ENCODE measurements at places on chromosomes 7 and 10.

GRCh38 chr10:108877095-108877561 is 1046.2 kb downstream of the XPNPEP1 start:
- DNase-seq: no peak

- DNase-seq: no peak
Observed at GRCh38 chr7:116542618-116543017, 17.8 kb downstream of the CAV1 start.

DNA sequence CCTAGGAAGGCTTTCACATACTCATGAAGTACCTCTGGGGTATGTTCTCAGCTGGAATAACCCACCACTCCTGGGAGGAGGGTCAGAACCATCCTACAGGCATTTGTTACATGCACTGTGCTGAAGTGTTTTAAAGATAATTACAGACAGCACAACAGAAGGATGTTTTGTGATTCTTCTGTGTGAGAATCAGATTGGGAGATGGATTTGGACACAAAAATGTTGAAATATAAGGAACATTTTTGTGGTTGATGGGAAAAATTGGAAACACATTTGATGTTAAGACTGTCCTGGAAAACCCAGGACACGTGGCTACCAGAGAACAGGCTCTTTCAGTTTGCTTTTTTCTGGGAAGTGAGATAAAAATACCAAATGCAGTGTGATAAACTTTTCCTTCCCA is 61.4 kb downstream of the BICC1 start:
- no peak for DNase-seq

DNA sequence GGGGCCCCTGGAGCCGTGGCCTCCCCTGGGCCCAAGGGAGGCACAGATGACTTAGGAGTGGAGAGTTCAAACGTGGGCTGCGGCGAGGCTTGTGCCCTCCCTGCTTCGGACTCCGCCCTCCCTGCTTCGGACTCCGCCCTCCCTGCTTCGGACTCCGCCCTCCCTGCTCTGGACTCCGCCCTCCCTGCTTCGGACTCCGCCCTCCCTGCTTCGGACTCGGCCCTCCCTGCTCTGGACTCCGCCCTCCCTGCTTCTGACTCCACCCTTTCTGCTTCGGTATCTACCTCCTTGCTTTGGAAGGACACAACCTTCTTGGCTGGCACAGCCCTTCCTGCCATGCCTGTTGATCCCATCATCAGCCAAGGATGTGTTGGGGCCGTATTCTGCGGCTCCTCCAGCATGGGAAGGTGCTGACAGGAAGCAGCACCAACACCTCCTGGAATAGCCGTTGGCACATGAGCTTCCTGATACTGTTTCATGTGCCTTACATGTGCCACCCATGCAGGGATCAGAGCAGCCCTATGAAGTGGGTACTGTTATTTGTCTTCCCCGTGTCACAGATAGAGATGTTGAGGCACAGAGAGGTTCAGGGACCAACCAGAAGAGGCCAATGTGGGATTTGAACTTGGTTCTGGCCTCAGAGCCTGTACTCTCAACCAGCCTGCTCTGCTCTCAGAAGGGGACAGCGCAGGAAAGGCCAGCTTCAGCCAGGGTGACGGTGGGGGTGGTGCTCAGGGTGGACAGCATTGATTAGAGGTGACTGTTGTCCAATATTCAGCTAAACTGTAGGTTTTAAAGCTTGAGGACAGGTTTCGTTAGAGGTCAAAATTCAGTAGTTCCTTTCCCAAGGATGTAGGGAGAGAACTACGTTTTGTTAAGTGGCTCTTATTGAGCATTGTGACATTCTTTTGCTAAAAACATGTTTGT is 114.5 kb downstream of the NKX6-2 start:
- no peak for DNase-seq

DNA sequence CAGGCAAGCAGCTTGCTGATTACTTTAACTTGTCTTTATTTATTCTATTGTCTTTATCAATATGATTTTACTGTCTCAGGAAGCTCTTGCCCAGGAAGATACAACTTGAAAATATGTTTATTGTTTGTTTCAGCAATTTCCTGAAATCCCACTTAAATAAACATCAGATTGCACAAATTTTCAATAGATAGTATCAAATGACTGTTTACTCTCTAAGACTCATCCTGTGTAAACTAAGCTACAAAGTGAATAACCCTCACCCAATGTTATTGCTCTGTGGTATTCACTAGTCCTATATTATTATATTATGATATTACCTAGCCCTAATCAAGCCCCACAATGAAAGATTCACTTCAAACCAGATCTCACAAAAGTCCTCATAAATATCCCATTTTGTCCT is 130.4 kb upstream of the HPS1 start:
- no peak for DNase-seq

GRCh38 chr7:69208276-69208675 is 390.0 kb upstream of the AUTS2 start:
- no peak for DNase-seq

- DNase-seq: no peak
Observed at GRCh38 chr10:3347413-3348182, 175.0 kb upstream of the PITRM1 start.

- no peak for DNase-seq
Observed at GRCh38 chr7:7682861-7683260, 35.5 kb downstream of the RPA3 start.

GRCh38 chr7:156764766-156765165 is 124.2 kb downstream of the RNF32 start:
- no peak for DNase-seq

DNA sequence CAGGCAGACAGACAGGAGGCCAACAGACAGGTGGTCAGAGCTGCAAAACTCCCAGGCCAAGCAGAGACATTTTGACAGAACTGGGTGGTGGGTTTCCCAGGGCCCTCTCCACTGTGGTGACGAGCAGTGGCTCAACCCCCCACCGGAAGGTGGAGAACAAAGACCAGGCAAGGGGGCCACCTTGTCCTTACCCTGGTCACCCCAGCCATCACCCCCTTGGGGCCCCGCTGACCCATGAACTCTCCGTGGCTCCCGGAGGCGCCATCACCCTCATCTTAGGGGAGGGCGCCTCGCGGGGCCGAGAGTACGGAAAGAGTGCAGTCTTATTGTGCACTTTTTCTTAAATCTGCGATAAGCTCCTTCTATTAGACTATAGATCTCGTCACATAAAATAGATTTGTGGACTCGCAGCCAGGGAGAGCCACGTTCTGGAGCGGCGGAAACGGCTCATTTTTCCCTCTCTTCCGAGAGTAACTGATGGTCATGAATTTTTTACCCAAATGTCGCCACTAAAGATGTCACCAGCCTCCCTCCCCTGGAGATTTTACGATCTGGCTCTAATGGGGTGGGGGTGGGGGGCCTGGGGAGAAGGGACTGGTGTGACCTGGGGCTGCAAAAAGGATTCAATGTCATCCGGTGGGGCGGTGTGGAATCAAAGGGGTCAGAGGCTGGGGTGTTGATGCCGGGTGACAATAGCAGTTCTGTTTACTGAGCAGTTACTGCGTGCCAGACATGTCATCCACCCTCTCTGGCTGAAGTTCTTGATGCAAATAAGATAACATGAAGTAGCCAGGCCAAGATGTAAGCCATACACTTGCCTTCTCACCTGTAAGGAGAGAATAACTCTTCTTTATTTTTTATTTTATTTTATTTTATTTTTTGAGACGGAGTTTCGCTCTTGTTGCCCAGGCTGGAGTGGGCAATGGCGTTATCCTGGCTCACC is 71.1 kb upstream of the MYL10 start:
- DNase-seq: no peak

- no peak for DNase-seq
Observed at GRCh38 chr7:158419238-158419785, 168.3 kb downstream of the PTPRN2 start.

GRCh38 chr7:67631476-67631875 is 634.8 kb downstream of the TYW1 start:
- no peak for DNase-seq

- DNase-seq: no peak
Observed at GRCh38 chr10:118978998-118979350, 50.5 kb upstream of the NANOS1 start.

Measured in activated naive CD4-positive, alpha-beta T cell (primary cell).